ENCODE measurements at places on chromosomes 3 and 15.

GRCh38 chr15:74786551-74787165 is 4.8 kb downstream of the CSK start:
- no peak for DNase-seq

- DNase-seq = no peak
Observed at GRCh38 chr3:27507515-27508266, 23.5 kb upstream of the SLC4A7 start.

DNA sequence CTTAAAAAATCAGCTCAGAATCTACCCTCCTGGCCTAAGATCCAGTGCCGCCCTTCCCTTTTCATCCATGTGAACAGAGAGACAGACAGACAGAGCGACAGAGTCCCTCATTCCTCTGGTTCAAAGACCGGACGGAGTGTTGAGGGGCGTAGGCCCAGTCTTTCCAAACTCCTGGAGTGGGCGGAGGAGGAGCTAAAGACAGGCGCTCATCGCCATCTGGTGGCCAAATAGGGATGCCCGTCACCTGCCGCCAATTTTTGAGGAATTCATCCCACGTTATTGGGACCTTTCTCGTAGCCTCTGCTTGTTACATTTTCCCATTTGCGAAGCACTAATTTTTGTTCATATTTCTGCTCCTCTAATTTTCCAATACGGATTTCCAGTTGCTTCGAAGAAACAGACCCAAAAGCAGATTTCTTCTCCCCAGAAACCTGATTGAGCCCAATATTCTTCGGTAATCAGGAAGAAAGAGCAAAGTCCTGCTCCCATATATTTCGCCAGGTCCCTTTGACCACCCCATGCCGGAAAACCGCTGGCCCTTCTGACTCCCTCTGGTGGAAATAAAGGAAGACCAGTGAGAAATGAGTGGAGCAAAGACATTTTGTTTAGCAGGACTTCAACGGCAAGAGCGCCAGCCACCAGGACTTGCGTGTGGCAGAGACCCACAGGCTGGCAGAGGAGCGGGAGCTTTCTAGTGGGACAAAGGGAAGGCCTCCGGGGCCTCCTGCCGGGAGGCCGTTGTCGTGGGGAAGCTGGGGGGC is 88.0 kb downstream of the LRRK1 start:
- DNase-seq = peak; percentile 67

DNA sequence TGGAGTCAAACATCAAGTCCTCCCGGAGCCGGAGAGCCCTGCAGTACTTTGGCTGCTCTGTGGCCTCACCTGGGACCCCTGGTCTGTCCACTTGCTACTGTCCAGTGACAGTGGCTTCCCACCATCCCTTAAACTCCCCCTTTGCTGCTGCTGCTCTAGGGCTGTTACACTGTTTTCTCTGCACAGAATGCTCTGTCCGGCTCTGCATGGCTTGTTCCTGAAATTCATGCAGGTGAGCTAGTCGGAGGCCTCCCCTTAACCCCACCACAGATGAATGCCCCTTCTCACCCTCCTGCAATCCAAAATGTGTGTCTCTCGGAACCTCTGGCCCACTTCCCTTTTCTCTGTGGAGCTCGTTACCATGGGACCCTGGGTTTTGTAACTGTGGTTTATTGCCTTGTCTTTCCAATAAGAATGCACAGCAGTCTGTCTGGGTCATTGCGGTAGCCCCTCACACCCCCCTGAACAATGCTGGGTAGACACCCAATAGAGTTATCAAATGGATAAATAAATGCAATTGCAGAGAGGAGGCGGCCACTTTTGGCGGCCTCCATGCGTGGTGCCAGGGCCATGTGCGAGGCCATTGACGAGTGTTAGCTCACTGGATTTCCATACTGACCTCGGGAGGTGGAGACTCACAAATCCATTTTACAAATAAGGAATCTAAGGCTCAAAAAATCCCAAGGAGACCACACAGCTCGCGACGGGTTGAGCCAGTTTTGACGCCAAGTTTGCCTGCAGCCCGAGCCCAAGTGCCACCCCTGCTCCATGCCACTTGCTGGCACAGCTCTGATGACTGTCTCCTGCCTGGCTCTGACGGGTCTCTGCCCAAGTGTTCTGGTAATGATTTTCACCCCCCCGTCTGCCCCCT is 48.5 kb downstream of the RGMA start:
- no peak for DNase-seq

- DNase-seq = no peak
Observed at GRCh38 chr3:183823963-183824362, 1.4 kb downstream of the MAP6D1 start.

DNA sequence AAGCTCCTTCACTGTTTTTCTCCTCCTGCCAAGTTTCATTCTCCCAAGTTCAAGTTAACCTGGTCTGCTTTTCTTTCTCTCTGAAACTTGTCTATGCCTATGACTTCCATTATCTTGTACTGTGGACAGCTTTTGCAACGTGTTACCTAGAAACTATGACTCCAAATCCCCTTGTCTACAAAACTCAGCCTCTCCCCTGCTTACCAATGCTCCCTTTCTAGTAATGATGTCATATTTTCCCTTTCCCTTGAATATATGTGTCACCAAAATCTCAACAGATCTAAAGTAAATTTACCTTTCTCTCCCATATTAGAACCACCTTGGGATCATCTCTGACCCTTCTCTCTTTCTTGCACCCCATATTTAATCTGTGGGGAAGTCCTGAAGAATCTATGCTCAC is 10.5 kb upstream of the ABHD2 start:
- DNase-seq = no peak

GRCh38 chr3:189635339-189635738 is 4.2 kb downstream of the TP63 start:
- DNase-seq = no peak

DNA sequence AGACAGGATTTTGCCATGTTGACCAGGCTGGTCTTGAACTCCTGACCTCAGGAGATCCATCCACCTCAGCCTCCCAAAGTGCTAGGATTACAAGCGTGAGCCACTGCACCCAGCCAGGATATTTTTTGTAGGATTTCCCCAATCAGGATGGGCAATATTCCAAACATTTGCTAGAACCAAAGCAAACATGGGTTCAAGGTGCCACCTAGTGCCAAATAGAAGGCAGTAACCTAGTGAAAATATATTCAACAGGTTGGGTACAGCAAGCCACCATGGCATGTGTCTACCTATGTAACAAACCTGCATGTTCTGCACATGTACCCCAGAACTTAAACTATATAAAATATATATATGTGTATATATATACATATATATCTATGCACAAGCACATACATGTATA is 185.9 kb upstream of the CADM2 start:
- no peak for DNase-seq

- DNase-seq = no peak
Observed at GRCh38 chr15:94991718-94992117, 760.4 kb downstream of the MCTP2 start.

GRCh38 chr3:31790193-31791089 is 190.6 kb downstream of the OSBPL10 start:
- DNase-seq = no peak

GRCh38 chr3:167559924-167560323 is 86.1 kb upstream of the SERPINI2 start:
- no peak for DNase-seq

- no peak for DNase-seq
Observed at GRCh38 chr15:90451053-90451850, 63.2 kb downstream of the IQGAP1 start.

- DNase-seq = no peak
Observed at GRCh38 chr3:171838218-171838720, 4.9 kb upstream of the TMEM212 start.

DNA sequence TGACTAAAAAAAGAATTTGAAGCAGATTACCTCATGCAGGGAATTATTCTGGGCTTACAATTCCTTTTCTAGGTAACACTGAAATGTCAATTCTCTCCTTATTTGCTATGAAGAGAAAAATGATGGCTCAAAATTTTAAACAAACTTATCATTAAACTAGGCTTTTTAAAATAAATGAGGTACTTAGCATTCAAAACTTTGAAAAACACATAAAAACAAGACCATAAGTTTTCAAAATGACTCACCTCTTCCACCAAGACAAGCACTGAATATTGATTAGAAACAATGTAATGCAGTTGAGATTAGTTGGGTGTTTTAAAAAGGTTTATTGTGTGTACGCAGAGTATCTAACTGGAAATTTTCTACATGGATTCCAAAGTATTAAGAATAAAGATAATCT is 154.6 kb downstream of the ADAM10 start:
- no peak for DNase-seq

GRCh38 chr3:72745146-72745999 is 102.9 kb downstream of the SHQ1 start:
- no peak for DNase-seq

- no peak for DNase-seq
Observed at GRCh38 chr3:153026026-153026425, 136.0 kb upstream of the RAP2B start.

- DNase-seq = no peak
Observed at GRCh38 chr15:24957691-24958090, 2.9 kb downstream of the SNRPN start.

- DNase-seq = no peak
Observed at GRCh38 chr15:44427756-44428724, 611 bp downstream of the CTDSPL2 start.

GRCh38 chr15:88707771-88708654 is 69.2 kb downstream of the ISG20 start:
- DNase-seq = no peak

- no peak for DNase-seq
Observed at GRCh38 chr3:12982619-12983101, 90.6 kb downstream of the IQSEC1 start.

DNA sequence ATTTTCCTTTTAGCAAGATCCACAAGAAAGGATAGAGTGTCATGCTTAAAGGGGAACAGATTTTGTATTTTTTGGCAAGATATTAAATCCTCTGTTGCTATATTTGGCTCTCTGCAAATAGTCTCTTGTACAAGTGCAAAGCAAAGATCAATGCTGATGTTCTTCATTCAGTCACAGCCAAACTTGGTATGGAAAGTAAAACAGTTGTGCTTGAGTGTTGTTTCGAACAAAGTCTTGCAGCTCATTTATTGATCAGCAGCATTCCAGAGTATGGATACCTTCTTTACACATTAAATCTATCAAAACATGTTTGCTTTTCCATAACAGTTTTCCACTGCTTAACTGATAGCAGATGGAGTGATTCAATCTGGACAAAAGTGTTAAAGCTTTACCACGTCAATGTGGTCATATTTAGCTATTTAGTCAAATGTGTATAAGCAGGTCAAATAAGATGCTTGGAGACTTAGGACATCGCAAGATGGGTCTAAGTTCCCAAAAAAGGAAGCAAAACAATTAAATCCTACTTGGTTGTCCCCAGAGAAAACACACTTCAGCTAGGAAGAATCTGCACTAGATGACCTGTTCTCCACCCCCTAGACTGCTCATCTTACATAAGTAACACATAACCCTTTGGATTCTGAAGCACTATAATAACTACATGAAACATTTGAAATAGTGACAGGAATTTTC is 52.4 kb downstream of the VGLL3 start:
- no peak for DNase-seq

DNA sequence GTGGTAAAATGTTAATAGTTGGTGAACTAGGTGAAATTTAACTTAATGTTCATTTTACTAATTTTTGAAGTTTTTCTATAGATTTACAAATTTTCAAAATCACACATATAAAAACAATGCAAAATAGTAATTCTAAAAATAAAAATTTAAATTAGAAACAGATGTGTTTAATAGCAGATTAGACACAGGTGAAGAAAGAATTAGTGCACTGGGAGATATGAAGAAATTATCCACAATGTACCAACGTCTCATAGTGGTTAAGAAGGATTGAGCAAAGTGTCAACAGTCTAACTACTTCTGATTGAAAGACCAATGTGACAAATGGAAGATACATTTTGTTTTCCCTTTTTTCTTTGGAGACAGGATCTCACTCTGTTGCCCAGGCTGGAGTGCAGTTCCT is 26.5 kb downstream of the SPG11 start:
- no peak for DNase-seq

DNA sequence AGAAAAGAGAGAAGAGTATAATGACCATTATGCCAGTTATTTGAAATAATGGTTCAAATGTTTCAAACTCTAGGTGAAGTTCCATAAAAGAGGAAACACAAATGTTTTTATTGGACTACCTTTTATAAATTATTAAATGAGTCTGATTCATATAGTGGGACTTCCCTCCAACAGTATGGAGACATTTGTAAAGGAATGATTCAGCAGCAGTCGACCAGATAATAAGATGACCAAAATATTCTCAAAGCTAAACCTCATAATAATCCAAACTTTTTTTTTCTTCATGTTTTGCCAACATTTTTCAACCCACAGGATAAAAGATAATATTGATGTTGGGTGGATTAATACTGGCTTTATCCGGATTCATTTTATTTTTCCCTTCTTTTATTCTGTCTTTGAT is 18.8 kb downstream of the TIPARP start:
- no peak for DNase-seq

DNA sequence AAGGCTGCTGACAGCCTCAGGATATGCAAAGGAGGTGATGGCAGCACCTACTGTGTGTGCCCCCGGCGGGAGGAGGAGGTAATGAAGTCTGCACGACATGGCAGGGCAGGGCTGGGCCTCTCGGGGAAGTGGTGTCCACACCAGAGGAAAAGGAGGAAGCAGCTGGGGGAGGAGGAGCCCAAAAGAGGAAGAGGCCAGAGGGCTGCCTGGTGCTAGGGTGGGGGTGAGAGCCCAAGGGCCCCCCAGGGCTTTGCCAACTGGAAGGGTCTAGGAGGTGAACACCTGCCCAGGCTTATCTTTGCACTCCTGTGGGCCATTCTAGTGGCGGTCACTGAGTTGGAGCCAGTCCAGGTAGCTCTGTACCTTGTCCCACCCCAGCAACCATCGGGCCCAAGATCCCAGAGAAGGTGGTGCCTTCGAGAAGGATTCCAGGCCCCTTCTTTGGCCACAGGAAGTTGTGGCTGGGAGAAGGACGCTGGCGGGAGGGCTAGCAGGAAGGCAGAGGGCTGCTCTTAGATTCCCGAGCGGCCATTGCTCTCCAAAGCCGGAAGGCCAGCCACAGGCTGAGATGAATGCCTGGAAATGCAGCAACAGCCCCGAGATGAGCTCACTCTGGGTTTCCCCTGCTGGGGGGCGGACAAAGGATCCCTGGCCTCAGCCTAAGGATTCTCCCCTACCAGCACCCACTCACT is 7.0 kb downstream of the GNAI2 start:
- no peak for DNase-seq

DNA sequence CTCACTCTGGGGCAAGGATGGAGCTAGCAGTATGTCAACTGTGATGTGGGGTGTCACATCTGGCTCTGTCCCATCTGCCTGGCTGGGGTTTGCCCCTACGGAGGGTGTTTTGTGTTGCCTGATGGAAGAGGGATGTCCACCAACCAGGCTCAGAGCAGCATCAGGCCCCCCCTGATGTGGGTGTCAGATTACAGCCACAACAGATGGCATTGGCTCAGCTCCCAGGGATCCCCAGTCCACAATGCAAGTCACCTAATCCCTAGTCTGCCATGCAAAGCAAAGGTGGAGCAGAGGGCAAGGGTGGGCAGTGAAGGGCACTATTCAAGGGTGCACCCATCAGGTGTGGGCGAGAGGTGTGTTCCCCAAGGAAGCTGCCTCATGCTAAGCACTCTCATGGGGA is 48.9 kb upstream of the AMOTL2 start:
- DNase-seq = no peak

GRCh38 chr3:192514081-192514753 is 213.1 kb downstream of the FGF12 start:
- DNase-seq = peak; percentile 39

- no peak for DNase-seq
Observed at GRCh38 chr15:49410641-49411040, 12.4 kb upstream of the FGF7 start.

All from urinary bladder (tissue), 4 donors.